ENCODE measurements at places on chromosomes 7 and 10.

DNA sequence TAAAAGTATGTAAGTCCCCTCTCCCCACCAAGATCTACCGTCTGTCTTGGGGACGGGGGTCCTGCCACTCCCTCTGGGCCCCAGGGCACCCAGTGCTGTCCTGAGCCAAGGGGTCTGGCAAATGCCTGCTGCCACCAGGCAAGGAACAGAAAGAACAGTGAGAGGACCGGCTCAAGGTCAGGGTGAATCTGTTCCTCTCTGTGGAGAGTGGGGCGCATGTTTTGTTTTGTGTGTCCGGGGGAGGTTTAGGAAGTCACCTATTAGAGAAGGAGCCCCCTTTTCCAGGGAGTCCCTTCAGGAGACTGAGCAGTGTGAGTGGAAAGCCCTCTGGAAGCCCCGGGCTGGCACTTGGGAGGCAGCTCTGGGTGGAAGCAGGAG, 158.5 kb upstream of the RHEB start:
- no peak for DNase-seq

- DNase-seq = no peak
These were observed 413.0 kb upstream of the ADARB2 start for GRCh38 chr10:2150288-2150687.

- no peak for DNase-seq
These were observed 119.5 kb downstream of the TRRAP start for GRCh38 chr7:98997846-98998245.

DNA sequence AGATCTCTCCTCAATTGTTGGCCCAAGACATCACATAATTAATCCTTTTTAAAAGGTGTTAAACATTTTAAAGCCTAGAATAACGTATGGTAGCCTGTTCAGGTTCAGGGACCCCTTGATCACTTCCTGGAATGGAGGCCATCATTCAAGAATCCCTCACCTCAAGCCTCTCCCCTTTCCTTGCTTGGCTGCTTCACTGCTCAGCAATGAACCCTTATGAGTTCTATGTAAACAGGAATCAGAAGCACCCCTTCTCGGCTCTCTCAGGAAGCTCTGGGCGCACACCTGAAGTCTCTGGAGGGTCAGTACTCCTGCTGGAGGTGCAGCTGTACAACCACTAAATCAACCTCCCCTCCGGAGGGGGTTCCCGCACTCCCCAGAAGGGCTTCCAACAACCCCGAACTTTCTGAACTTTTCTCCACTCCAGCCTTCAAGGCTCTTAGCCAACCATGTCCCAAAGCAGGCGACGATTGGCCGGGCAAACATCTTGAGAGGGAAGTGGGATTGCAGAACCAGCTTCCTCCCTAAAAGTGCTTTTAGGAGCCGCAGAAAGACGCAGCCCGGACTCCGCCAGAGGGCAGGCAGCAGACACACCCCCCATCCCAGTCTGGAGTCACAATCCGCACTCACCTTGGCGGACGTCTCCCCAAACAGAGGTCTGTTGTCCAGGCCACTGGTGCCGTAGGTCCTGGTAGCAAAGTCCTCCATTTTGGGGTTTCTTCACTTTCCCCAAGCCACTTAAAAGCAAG, 562 bp downstream of the TMEM243 start:
- DNase-seq = no peak

DNA sequence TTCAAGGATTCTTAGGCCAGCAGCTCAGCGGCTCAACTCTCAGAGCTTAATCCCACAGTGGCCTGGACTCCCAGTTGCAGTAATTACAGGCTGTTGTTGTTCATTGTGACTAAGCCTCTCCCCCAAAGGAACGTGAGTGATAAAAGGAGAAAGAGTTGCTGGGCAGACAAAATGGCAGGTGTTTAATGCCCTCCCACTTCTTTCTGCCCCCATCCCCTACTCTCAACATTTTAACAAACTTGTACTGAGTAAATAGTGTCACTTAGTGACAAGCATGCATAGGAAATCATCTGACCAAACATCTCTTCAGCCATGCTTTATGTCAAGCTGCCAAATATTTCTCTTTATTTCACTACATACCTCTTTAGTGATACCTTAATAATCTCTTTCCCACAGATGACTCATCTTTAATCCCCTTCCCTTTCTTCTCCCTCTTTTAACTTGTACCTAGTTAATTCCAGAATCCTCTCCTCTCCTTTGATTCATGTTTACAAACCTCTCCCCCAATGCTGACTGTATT, 12.4 kb upstream of the MTERF1 start:
- DNase-seq = no peak

DNA sequence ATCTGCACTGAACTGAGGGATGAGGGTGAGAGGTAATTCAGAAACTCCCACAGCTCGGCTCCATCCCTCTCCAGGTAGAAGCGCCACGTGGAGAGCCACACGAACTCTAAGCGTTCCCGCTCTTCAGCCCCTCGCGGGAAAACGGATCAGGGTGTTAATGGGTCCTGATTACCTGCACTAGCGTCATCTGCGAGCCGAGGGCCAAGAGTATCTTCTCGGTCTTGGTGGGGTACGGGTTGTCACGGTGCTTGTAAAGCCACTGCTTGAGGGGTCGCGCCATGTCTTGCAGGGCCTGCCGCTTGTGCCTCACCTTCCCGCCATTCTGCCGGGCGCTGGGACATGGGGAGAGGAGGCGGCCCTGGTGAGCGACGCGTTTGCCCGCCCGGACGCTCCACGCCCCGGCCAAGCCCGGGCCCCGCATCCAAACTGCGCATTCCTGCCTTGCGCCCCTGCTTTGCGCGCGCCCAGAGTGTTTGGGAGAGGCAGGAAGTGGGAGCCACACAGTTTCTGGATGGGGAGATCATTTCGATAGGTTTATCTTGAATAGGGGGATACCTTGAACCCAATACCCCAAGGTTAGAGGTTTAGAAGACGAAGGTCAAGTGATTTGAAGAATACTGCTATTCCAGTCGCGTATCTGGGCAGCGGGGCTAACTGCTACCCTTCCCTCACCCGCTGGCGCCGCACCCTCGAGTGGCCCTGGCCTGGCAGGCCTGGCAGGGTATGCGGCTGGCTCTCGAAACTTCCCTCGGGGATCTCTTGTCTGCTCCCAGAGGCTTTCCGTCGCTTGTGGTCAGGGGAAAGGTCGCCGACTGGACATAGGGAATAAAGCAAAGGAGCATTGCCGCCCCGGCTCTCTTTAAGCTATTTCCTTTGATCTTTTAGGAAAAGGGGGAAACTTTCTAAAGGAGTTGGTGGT, 4.2 kb downstream of the MKX start:
- no peak for DNase-seq

GRCh38 chr7:149719050-149719899, 54.1 kb downstream of the ZNF467 start:
- no peak for DNase-seq

GRCh38 chr10:10883737-10884136, 133.9 kb upstream of the CELF2 start:
- DNase-seq = no peak

- no peak for DNase-seq
These were observed 36.4 kb upstream of the SRRM3 start for GRCh38 chr7:76165106-76165972.

DNA sequence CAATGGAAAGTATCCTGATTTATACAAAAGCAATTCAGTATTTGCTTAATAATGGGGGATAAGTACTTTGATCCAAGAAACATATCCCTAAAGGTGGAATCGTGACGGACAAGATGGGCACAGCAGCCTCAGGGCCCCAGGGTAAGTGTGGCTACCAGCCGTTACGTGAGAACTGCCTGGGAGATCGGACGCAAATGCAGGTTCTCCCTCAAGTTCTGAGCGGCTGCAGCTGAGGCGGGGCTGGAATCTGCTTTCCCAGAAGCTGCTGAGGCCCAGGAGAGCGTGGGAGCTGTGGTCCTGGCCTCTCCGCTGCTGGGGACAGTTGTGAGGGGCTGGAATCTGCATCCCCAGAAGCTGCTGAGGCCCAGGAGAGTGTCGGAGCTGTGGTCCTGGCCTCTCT, 13.5 kb downstream of the FOXL3 start:
- DNase-seq = no peak

DNA sequence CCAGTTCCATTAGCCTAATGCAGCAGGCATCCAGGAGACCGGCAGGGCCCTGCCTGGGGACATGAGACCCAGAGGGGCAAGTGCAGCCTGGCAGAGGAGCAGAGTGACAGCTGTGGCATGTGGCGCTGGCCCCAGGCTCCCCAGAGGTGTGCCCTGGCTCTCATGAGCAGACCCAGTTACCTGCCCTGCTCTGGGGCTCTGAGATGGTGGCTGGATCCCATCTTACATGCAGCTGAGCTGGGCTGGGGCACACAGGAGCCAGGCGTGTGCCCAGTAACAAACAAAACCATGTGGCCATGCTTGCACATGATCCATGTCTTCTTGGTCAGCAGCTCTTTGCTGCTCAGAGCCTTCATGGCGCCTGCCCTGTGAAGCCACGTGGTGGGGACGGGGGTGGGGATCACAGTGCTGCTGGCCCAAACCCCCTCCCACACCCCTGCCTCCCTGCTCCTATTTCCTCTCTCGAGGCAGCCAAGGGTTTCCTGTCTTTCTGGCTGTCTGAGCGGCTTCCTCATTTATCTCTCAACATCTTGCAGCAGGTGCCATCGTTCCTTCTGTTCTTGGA, 40.3 kb upstream of the GTF2I start:
- DNase-seq = no peak

- DNase-seq = no peak
These were observed 17.9 kb upstream of the FFAR4 start for GRCh38 chr10:93548376-93549071.

DNA sequence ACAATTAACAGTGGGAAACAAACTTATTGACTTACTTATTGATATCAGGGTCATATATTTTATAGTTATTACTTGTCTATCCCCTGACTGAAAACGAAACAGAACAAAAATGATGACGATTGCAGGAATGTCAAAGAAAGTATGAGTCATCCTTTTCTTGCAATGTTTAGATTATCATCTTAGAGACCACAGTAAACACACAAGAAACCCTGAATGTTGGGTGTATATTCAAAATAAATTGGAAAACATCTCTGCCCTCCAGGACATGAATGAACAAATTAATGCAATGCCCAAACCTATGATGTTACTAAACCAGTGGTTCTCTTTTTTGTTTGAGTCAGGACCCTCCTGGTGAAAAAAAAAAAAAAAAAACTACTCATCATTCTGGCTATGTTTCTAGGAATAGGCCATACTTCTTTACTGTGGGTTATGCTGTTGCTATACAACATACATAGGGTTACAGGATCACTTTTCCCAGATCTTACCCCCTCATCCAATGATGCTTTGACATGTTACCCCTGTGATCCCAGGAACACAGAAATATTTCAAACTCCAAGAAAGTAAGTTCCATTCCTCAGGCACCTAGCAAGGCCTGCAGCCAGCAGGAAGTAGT, 623.4 kb upstream of the IGFBP3 start:
- no peak for DNase-seq

DNA sequence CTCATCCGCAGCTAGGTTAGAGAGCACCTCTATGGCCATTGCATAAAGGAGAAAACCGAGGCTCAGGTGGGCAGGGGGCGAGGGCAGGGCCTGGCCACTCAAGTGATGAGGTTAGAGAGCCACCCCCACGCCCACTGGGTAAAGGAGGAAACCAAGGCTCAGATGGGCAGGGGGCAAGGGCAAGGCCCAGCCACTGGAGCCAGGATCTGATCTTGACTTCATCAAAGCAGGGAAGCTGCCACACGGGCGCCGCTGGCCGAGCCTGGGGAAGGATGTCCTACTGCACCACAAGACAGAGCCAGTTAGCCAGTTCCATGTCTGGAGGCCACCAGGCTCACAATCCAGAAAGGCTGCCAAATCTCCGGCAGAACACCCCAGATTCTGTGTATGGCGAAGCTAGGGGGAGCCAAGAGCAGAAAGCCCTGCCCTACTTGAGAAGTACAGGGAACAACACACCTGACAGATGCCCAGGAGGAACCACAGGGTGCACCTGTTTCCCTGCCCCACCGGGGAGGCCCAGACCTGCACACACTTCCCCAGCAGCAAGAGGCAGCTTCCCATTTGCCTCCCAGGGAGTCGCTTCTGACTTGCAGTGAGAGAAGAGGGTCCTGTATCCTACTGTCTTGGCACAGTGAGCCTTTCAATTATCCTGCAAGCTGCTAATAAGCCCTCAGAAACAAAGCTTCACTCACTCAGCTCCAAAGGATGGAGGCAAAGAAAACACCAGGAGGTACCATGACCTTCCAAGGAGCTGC, 101.9 kb downstream of the TNS3 start:
- DNase-seq = no peak

GRCh38 chr10:61993711-61994401, 92.4 kb downstream of the ARID5B start:
- DNase-seq = no peak

DNA sequence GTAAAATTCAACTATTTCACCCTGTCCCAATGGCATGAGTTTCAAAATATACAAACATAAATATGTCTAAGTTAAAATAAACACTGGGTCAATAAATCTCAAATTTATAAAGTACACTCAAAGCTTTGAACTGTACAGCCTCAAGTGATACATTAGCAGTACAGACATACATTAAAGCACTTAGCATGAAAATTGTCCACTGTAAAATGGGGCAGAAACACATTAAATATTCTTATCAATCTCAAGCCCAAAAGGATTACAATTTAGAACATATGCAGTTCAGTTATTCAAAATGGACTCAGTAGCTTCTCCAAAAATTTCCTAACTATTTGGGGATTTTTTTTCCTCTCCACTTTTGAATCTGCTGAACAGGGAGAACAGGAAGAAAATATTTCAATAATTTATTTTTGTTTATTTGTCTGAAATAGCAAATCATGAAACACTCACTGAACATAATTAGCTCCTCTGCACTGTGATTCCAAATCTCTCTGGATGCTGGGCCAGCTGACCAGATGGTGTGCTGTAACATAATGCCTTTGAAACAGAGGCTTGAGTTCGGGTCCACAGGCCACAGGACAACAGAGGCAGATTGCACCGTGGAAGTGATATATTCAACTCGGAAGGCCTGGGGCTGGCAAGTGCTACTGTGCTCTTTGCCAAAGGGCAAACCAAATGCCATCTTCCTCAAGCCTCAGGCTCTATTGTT, 248.9 kb upstream of the LRRN3 start:
- DNase-seq = no peak

DNA sequence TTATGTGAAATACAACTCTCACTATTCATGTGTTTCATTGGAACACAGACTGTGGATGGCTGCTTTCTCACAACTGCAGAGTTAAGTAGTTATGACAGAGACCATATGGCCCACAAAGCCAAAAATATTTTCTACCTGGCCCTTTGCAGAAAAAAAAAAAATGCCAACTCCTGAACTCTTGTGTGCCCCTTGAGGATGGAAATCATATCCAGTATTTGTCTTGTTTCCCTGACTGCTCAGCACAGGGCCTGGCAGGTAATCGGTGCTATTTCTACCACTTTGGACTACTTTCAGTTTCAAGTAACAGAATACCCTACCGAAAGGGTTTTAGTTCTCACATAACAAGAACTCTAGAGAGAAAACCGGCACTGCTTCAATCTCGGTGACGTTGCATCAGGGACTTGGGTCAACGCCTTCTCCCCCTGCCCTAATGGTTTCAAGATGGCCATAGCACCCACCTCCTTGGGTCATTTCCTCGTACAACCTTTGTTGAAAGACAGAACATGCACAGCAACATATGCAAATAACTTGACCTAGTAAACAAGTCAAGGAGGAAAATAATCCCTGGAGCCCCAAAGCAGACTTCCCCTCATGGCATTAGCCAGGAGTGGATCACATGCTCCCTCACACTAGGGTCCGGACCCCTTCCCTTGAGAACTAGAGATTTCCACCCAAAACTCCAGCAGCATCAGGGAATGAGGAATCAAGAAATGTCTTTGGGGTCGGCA, 11.8 kb upstream of the GPNMB start:
- DNase-seq = no peak

GRCh38 chr10:6198171-6198570, 4.6 kb upstream of the PFKFB3 start:
- no peak for DNase-seq

Data from stimulated activated CD8-positive, alpha-beta memory T cell treated with anti-CD3 and anti-CD28 coated beads, Interleukin-4, amount 100 ng/mL, for 1 hour (primary cell).